Stimulated activated CD8-positive, alpha-beta memory T cell treated with anti-CD3 and anti-CD28 coated beads, Interleukin-15, amount 100 ng/mL, for 1 hour (primary cell): ENCODE measurements at places on chromosomes 12 and 14.

DNA sequence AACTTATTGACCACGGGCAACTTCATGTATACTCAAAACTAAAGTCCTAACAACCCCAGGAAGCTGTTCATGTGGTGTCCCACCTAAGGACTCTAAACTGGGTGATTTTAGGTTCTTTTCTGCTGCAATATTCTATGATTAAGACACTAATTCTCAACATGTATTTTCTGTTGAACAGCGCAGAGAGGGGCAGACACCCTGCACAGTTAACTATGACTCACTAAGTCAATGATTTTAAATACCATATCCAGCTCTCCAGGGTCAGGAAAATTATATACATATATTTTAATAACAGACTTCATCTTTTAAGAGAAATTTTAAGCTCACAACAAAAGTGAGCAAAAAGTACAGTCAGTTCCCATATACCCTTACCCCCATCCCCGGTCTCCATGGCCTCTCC is 85.0 kb downstream of the FOXN3 start:
- DNase-seq, result no peak

DNA sequence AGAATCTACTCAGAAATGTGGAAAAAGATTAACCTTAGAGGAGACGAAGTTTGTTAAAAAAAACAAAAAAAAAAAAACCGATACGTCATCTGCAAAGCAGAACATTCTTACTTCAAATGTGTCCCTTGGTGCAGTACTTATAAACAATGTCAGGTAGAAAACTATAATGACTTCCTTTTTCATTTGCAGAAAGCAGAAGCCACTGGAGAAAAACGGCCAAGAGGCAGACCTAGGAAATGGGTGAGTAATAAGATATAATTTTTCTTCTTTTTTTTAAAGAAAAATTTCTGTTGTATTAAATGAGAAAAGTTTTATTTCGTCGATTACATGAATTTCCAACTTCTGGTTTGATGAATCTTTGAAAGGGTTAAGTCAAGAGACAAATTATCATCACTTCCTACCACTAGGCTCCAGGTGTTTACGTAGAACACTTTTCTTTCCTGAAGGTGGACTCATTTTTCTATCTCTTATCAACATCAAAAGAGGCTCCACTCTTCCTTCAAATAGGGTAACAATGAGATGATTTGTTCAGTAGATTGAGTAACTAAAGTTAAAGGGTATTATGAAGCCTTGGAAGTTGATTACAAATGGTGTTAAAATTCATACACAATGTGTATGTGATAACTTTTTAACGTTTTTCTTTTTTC is 14.2 kb downstream of the HMGA2 start:
- DNase-seq, result no peak

DNA sequence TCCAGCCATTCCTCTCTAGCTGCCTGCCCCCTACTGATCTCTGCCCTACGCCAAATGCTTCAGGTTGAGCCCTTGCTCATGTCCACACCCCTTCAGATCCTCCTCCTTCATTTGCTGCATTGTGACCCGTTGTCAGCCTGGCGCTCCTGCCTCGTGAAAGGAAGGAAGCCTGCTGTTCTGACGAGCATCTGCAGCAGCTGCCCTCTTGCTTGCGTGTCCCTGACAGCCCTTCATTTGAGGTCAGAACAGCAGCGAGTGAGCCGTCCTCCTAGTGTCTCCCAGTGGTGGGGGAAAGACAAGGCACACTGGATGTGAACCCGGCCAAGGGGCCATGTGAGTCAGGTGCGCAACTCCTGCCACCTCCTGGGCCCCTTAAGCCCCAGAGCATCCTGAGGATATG is 3.0 kb upstream of the PIANP start:
- DNase-seq, result no peak

- DNase-seq, result no peak
These were observed 980 bp upstream of the LTBR start for GRCh38 chr12:6382982-6383381.

DNA sequence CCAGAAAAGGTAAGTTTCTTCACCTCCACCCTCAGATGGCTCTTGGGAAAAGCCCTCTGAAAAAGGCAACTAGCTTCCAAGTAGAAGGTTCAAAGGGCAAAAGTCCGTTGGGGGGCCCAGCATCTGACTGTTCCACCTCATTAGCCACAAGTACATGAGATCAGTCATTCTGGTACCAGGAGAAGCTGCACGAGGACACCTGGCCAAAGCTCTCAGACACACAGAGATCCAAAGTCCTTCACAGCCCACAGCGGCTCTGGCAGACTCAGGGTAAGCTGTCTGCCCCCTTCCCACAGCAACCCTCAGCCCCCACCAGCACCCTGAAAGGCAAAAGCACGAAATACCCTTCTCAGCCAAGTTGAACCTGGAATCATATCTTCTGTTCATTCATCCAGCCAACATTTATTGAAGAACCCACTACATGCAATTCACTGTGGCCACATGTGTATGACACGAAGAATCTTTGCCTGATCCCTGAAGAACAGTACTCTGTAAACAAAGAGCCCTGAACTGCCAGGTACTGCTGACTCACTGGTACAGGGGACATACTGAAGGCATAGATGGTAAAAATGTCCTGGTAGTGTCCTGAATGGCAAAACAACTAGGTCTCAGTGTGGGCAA is 19.0 kb downstream of the SLC7A7 start:
- DNase-seq, result no peak

DNA sequence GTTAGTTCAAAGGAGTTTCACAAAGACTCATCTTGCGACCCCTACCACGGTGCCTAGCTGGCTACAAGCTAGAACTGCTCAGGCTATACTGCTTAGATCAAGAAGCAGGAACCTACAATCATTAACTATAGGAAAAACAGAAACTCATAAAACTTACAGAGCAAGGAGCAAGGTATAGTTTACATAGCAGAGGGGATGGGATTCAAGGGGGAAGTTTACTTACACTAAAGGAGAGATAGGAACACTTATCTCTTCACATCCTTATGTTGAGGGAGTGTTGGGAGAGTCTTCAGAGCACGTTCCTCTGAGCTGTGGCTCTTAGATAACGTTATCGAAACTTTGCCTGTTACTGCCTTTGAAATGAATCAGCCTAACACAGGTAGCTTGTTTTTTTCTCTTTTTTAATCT is 58.1 kb downstream of the FSCB start:
- no peak for DNase-seq
